Stimulated activated CD4-positive, alpha-beta T cell treated with anti-CD3 and anti-CD28 coated beads, TNF-alpha, amount 100 ng/mL, for 4 hours (primary cell): ENCODE measurements at places on chromosomes 11 and 22.

DNA sequence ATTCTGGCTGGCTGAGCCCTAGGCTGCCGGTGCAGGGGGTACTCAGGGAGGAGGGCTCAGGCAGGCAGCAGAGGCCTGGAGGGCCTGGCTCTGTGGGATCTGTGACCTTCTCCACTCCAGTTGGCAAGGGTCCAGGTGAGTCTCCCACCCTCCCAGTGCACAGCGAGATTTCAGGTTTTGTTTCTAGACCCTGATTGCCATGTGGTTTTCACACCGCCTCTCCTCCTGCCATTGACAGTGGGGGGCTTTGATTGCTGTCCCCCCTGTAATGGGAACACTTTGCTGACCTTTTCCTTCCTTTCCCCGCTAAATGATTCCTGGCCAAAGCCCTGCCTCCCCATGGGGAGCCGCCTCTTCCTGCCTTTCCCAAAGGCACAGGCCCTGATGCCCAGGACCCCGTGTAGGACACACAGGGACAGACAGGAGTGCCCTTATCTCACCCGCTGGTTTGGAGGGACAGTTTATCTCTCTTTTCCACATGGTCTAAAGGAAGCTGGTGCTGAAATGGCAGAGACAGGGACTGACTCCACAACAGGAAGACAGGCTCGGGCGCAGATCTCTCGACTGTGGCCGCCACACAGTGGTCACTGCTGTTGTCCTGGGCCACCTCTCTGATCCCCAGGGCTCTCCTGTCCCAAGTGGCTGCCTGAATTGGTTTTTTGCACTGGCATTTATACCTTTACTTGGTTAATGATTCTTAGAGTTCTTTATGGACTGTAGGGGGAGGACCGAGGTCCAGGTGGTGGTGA lies 43.4 kb downstream of the BCR start:
- no peak for DNase-seq

DNA sequence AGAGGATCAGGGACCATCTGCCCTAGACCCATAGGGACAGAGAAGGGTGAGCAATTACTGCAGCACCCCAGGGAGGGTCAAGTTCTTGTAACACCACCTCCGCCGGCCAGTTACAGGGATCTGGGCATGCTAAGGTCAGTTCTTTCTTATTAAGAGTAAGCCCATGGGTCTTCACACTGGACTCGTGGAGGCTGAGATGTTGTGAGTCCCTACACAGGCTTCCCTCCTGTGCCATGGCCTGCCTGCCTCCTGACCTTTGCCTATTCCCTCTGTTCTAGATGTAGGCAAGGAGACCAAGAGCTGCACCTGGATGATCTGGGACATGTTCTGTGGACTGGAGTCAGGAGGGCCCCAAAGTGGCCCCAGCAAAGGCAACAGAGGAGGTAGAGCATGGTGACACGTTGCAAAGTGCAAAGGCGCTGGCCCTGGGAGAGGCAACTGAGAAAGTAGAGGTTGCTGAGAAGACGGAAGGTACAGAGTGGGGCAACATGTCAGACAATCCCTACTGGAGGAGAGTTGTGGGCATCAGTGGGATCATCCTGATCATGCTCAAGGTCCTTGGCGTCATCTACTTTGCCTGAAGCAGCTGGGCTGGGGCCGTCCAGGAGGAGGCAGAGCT lies 16.3 kb upstream of the GNAZ start:
- no peak for DNase-seq

DNA sequence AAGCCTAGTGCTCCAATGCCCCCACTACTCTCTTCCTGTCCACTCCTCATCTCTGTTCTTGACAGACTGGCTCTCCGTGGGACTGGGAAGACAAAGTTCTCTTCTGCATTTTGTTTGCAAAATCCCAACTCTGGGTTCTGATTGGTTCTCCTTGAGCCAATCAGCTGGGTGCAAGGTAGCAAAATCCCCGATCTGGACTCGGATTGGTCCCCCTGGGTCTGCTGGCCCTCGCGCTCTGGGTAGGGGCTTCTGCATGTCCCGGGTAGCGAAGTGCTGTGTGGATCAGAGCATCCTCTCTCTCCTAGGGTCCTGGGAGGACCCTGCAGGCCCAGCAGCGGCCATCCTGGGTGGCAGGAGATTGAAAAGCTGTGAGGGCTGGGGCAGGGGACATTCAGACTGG lies 22.3 kb upstream of the A4GALT start:
- no peak for DNase-seq

GRCh38 chr11:1760351-1761109 lies 3.2 kb downstream of the CTSD start:
- no peak for DNase-seq

- no peak for DNase-seq
Observed at GRCh38 chr11:17221968-17222367, 14.2 kb upstream of the PIK3C2A start.

DNA sequence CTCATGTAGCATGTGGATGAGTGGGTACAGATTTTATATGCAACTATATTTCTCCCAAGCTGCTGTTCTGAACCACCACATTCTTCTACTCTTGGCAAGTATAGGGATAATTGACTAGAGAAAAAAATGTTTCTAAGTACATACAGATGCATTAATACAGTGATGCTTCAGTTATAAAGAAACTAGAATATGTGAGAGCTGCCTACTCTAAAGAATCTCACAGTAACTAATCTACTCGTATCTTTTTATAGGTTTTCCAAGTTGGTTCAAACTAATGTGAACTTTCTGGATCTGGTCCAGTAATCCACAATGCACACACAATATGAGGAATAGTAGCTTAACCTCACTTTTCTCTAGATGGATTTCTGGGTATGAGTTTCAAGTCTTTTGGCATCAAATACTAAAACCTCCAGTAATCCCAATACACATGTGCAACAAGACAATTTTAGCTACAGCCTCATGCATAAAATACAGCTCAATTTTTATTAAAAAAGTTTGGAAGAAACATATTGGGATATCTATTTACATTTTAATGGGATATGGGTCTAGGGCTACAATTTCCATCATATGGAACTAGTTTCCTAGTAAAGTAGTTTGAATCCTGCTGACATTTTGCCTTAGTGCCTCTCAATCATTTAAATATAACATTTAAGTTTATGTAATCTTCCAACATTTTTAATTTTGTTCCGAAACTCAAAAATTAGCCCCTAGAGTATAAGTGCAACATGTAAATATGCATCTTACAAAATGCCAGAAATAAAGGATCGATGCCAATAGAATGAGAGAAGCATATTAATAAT lies 2209.7 kb downstream of the LRRC4C start:
- no peak for DNase-seq

GRCh38 chr11:114159320-114159719 lies 99.8 kb downstream of the ZBTB16 start:
- no peak for DNase-seq
